ENCODE measurements at places on chromosomes 1 and 21.

DNA sequence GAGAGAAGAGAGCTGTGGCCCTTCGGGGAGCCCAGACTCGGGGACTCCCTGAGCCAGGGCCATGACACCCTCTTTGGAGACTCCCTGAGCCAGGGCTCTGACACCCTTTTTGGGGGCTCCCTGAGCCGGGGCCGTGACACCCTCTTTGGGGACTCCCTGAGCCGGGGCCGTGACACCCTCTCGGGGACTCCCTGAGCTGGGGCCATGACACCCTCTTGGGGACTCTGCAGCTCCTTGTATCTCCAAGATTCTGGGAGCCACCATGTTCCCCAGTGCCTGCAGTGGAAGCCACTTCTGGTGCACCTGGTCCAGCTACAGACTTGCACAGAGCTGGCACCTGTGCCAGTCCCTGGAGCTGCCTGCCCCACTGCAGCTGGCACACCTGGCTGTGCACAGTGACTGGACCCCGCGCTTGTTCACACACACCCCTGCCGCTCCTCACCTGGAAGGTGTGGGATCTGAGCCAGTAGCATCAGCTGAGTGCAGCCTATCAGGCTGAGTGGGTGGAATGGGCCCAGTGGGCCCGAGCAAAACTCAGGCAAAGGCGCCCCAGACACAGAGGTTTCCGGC, 3.8 kb upstream of the SSU72 start:
- no peaks in the 10 kb centered on the region for H3K27me3 ChIP-seq
- H3K4me1 ChIP-seq: peaks cover 12% of the 10 kb centered on the region
- no peak for DNase-seq
- H3K27ac ChIP-seq: no peak overlapping the region

DNA sequence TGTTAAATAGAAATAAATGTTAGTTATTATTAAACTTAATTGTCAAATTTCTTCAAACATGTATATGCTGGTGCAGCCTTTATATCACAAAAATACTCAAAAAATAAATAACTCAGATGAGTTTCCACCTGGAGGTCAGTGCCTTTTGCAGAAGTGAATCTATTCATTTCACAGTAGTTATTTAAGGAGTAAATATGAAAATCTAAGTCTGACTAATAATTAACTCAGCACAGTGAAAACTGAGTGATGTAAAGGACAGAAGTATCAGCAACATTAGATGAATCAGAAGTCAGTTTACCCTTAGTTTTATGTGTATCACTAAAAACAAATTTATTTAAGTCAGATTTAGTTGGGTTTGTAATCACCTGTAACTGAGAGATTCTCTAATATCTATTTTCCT, 2135.4 kb downstream of the MRPL39 start:
- H3K4me1 ChIP-seq: no peaks in the 10 kb centered on the region
- no peaks in the 10 kb centered on the region for H3K27me3 ChIP-seq
- H3K27ac ChIP-seq: no peak overlapping the region
- DNase-seq: no peak
- no peaks in the 10 kb centered on the region for H3K36me3 ChIP-seq

- H3K27me3 ChIP-seq: no peaks in the 10 kb centered on the region
- H3K4me1 ChIP-seq: no peaks in the 10 kb centered on the region
- no peak overlapping the region for H3K27ac ChIP-seq
- H3K4me3 ChIP-seq: no peak overlapping the region
Measured at GRCh38 chr1:152912471-152912870, 4.1 kb downstream of the IVL start.

- no peak for DNase-seq
- no peaks in the 10 kb centered on the region for H3K36me3 ChIP-seq
- H3K27ac ChIP-seq: peak overlapping the region; percentile 83
- no peaks in the 10 kb centered on the region for H3K27me3 ChIP-seq
Measured at GRCh38 chr1:206557636-206558473, 50.5 kb downstream of the RASSF5 start.

DNA sequence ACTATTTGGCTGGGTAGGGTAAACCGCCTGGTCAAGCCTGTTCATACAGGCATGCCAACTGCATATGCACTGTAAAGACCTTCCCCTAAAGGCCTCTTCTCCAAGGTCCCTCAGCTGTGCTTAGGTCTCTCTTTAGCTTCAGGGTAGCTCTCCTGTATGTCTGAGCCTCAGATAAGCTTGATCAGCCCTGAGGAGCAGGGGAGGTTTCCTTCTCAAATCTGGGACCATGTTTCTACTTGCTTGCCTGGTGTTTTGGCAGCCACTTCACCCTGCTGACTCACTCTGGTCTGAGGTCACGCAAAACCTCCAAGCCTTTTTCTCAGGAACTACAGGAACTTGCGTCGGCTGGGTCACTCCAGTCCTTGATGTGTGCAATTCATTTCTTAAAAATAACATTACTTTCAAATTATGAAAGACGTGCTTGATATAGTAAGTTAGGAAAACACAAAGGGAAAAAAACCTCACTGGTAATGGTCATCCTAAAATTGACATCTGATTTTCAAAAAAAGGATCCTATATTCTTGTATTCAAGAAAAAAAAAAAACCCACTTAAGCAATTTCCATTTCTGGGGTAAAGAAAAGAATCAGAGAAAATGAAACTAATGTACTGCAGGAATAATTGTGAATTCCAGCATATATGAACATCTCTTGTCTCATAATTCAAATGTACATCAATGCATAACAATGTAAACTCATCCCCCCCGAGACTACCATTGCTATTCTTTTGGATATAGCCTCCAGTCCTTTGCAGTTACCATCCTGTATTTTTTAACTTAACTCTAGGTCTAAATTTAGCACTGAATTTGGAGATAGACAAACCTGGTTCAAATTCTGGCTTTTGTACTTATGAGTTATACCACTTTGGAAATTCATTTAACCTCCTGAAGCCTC, 24.8 kb upstream of the RNF19B start:
- H3K27ac ChIP-seq: peak overlapping the region; percentile 70
- H3K4me3 ChIP-seq: no peak overlapping the region
- DNase-seq: no peak
- peaks cover 6% of the 10 kb centered on the region for H3K4me1 ChIP-seq
- H3K36me3 ChIP-seq: no peaks in the 10 kb centered on the region
- no peaks in the 10 kb centered on the region for H3K27me3 ChIP-seq

GRCh38 chr1:82560566-82560965, 759.8 kb downstream of the ADGRL2 start:
- H3K4me3 ChIP-seq: no peak overlapping the region
- no peaks in the 10 kb centered on the region for H3K27me3 ChIP-seq
- no peaks in the 10 kb centered on the region for H3K4me1 ChIP-seq
- no peaks in the 10 kb centered on the region for H3K36me3 ChIP-seq

- H3K27me3 ChIP-seq: no peaks in the 10 kb centered on the region
- peak overlapping the region; percentile 93 for H3K4me3 ChIP-seq
- H3K36me3 ChIP-seq: no peaks in the 10 kb centered on the region
- peak; percentile 59 for DNase-seq
- peak overlapping the region; percentile 94 for H3K27ac ChIP-seq
Measured at GRCh38 chr1:109547463-109548320, 723 bp upstream of the GNAI3 start.

DNA sequence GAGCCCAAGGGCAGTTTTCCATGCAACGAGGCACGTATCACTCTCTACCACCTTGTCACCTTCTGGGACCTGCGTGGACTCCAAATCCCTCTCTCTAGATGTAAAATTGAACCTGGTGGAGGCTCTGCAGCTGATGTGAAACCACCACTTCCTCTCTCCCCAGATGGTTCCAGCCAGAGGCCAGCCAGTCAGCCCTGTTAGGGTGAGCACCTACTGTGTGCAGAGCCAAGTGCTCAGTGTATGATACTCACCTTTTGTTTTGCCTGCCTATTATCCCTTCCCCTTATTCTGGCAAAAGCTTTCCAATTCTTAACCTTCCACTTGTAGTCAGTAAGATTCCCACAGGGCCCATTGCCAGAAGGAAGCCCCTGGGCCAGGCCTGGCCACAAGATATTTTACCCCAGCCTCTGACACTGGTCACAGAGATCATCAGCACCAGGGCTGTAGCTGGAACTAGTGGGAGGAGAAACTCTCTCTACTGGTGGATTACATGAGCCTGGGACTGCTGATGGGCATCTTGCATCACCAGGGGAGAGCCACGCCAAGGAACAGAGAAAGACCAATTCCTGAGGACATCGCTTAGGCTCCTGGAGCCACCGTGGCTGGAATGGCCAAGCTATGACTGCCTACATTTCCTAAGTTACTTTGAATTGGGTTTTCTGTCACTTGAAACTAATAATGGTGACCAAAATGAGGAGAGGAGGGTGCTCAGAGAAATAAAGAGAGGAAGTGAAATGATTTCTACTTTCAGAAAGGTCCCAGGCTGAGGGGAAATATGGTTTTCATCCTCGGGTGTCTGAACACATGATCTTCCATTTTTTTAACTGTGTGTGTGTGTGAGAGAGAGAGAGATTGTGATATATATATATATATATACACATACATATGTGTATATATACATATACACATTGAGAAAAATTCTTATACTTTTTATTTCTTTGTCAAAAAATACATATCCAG, 26.6 kb upstream of the RD3 start:
- H3K4me3 ChIP-seq: no peak overlapping the region
- no peaks in the 10 kb centered on the region for H3K36me3 ChIP-seq
- no peaks in the 10 kb centered on the region for H3K27me3 ChIP-seq
- peak overlapping the region; percentile 62 for H3K27ac ChIP-seq
- no peak for DNase-seq
